ENCODE measurements at places on chromosomes 5 and 9.

DNA sequence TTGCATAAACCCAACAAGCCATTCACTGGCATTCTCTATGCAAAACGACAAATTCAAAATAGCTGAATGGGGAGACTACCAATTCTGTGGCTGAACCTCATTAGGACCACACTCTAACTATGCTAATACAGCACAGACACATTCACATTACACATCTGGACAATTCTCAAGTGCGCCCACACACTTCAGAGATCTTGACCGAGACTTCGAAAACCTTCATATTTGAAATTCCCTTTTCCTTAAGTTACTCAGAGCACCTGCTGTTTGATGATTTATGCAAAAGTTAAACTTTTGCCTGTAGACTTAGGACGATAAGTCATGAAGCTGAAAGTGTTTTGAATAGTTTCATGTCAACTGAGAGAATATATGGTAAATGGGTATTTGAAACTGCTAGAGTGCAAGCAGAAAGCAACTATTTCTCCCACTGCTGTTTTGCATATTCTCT lies 111.9 kb downstream of the FBN2 start:
- DNase-seq: no peak

DNA sequence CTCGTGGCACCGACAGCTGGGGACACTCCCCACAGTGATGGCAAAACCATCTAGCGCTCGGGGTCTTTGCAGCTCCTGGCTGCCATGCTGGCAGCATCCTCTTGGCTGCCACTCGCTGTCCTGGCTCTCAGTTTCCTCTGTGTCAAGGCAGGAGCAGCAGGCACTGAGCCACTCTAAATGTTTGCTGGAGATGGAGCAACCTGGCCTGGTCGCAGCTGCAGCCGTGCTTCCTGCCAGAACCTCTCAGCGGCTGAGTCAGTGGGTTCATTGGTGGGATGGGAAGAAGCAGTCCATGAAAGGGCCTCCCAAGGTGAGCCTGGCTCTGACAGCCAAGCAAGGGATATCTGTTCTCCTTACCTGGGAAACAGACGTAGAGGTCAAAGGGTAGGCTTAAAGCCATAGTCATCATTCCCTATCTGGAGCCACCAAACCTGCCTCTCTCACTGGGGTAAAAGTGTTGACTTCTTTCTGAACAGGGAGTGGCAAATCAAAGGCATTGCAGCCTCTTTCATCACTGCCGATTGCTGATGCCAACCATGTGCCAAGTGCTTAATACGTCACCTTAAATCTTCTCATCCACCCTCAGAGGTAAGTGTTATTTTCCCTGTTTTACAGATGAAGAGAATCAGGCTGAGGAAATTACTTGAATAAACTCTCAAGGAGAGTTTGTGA lies 304.8 kb upstream of the ZNF462 start:
- no peak for DNase-seq

DNA sequence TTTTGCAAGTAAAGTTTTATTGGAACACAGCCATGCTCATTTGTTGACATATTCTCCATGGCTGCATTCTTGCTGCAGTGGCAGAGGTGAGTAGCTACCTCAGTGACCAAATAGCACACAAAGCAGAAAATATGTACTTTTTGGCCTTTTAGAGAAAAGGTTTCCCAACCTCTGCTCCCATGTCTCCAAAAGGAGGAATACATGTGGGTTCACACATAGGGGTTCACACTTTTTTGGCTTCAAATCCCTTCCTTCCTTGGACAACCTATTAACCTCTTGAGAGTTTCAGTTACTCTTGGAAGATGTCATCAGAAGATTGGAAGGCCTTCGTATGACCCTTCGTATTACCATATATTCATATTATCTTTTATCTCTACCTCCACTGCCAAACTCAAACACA lies 285.1 kb upstream of the TUT7 start:
- DNase-seq: no peak

DNA sequence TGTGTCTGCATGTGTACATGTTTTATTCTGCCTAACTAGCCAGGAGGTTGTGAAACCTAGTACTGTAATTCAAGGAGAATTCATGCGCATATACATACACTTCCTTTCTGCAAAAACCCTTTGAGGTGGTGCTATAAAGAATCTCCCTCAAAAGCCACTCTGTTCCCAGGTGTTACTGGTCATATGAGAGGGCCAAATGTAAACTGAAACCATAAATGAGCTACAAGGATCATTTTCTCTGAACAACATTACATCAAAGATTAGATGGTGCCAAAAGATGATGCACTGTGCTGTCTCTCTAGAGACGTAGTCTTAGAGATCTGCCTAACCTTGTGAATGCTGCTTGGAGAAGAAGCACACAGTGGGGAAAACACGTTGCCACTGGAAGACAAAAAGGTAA lies 15.7 kb downstream of the NREP start:
- no peak for DNase-seq

DNA sequence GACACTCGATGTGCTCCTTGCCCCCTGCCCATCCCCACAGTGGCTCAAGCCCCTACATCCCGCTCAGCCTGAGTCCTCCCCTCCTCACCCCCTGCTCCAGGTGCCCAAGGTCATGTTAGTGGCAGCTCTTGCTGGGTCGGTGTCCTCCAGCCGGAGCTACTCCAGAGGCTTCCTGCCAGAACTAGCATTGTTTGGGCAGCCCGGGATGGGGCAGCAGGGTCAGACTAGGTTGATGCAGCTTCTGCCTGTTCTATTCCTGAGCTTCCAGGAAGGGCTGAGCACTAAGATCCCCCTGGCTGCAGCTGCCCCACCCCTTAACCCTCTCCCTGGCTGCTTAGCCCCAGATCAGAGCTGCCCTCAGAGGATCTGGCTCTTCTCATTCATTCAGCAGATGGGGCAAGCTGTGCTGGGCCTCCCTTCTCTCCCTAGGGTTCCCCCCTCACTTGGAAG lies 671 bp downstream of the RGS14 start:
- no peak for DNase-seq

DNA sequence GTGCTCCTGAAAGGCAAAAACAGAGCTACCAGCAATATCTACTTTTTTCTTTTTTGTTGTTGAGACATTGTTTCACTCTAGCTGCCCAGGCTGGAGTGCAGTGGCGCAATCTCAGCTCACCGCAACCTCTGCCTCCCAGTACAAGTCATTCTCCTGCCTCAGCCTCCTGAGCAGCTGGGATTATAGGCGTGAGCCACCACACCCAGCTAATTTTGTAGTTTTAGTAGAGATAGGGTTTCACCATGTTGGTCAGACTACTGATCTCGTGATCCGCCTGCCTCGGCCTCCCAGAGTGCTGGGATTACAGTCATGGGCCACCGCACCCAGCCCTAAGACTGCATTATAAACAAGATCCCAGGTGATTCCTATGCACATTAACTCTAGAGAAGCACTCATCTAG lies 17.0 kb downstream of the PLPP1 start:
- DNase-seq: no peak

- DNase-seq: no peak
Measured at GRCh38 chr9:72843520-72844439, 109.1 kb downstream of the ALDH1A1 start.

DNA sequence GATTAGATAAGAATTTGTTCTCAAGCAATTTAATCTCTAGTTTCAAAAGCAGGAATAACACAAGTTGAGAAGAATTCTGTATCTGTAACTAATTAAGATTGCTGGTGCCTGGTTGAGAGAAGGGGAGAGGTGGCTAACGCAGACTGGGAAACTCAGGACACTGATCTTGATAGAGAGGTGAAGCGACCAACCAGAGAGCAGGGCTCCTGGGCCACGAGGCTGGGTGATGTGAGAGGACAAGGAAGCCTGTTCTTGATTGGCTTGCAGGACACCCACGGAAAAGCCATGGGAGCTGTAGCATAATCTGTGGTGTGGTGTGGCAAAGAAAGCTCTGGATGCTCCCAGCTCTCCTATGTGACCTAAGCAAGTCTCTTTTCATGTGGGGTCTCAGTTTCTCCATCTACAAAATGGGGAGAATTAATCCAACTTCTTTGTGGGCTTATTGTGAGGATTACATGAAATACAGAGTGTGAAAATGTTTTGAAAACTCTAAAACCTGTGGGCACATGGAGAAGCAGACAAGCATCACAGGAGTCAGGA lies 594.1 kb upstream of the BRINP1 start:
- peak; percentile 82 for DNase-seq

- DNase-seq: no peak
Measured at GRCh38 chr9:109381011-109381729, 60.3 kb upstream of the EPB41L4B start.

- no peak for DNase-seq
Measured at GRCh38 chr9:2727374-2727773, 10.1 kb downstream of the KCNV2 start.

GRCh38 chr9:38024036-38024681 lies 44.9 kb downstream of the SHB start:
- DNase-seq: no peak

- DNase-seq: no peak
Measured at GRCh38 chr9:81724242-81724889, 35.0 kb upstream of the TLE1 start.

DNA sequence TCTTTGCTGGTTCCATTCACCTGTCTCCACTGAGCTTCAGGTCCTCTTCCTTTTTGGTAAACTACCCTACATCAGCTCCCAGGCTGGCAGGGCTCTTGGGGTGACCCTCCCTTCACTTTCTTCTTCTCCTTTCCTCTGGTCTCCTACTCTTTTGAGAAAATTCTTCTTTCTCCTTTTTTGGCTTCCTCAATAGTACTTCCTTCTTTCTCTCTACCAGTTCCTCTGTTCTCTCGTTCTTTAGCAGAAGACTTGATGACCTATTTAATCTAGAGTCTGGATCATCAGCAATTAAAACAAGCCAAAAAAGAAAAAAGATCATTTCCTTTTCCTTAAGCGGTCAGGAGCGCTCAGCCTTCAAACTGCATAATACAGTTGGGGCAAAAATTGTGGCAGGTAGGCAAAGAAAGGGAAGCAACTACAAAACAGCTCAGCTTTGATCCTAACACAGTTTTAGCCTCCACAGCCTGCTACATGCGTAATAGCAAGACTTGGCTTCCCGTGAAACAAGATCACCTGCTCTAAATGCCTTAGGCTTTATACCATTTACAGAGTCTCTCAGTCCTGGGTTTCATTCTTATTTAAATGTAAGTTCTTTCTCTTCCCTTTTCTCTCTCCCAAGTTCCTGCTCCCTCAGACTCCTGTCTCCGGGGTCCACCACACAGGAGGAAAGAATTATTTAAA lies 14.0 kb upstream of the GSN start:
- DNase-seq: no peak

GRCh38 chr9:36742264-36742663 lies 169.6 kb downstream of the MELK start:
- no peak for DNase-seq

GRCh38 chr9:77384406-77384805 lies 207.1 kb downstream of the VPS13A start:
- no peak for DNase-seq

- no peak for DNase-seq
Measured at GRCh38 chr5:87151547-87151946, 116.1 kb upstream of the RASA1 start.

GRCh38 chr5:44847206-44847852 lies 38.6 kb downstream of the MRPS30 start:
- DNase-seq: no peak

DNA sequence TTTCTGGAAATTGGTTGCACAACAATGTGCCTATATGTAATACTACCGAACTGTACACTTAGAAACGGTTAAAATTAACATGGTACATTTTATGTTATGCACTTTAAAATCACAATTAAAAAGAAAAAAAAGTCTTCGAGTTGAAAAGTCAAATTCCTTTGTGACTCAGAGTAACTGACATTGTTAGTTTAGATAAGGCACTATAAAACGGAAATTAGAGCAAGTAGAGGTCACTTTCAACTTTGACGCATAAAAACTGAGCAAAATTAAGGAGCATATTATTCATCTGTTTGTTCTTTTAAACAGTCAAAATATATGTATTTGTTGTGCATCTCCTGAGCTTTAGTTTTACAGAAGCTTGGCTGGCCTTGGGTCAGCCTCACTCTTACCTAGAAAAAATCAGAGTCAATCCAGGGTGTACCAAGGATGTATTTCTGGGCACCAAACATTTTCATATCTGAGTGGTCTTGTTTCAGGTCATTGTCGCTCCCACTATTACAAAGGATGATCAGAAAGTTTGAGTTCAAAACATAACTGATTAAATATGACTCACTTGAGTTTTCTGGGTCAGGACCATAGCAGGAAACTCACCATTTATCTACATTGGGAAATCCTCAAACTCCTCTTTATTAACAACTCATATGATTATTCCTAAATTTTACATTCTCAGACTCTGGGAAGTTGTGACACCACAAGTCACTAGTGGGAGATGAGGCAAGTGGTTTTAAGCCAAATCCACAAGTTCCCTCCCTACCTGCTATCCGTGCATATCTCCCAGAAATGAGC lies 160.6 kb downstream of the CCDC192 start:
- DNase-seq: peak; percentile 63

- DNase-seq: no peak
Measured at GRCh38 chr9:114109124-114109523, 10.0 kb upstream of the KIF12 start.

- DNase-seq: no peak
Measured at GRCh38 chr5:54558362-54558761, 40.8 kb downstream of the SNX18 start.

DNA sequence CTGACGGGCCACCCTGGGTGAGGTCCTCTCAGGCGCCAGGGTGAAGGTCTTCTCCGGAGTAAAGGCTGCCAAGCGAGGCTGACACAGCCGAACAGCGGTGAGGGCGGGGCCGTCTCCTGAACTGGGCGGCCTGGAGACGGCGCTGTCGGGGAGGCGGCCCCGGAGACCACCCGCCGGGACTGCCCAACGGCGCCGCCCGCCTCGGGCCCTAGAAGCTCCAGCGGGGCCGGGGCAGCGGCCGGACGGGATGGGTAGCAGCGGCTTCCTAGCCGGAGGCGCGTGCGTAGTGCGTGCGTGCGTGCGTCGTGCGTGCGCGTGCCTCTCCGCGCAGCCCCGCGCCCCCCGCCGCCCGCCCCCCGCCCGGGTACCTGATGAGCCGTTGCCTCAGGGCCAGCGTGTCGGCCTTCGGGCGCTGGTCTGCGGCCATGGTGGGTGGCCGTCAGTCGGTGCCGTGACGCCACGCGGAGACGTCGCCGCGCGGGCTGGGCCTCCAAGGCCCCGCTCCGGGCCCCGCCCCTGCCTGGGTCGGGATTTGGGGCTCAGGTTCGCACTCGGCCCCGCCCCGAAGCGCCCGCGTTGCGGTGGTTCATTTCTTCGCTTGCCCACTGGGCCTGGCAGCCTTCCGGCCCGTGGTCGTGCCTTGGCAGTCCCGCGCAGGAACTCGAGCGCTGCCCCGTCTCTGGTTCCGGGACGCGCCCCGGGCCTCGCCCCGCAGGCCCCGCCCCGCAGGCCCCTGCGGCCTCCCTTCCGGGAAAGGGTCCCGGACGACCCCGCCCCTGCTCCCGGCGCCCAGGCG lies at the start of gene PHYKPL:
Gene PHYKPL, minus strand, starts transcription at position 679 of the 796 bp plus-strand sequence. Its CDS starts 252 bp downstream, at position 427.
- DNase-seq: peak; percentile 88

DNA sequence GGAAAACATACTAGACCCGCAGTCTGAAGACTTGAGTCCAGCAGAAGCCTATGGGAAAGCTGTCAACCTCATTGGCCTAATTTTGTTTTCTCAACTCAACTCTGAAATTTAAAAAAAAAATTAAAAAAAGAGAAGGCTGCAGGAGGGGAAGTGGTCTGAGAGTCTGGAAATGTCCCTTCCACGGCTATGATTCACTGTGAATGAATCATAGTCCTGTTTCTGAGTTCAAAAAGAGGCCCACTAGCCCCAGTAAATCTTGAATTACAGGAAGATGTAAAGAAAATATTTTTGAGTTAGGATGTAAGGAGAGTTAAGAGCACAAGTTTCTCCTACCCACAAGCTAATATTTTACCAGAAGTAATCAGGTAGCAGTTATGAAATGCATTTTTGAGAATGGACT lies 565.5 kb upstream of the DMAC1 start:
- DNase-seq: no peak
